ENCODE measurements at places on chromosomes 2 and 18. TPM values are rescaled to one million over a fixed set of nuclear protein-coding genes. Genes with fewer than 3 reads are reported as not detected.

Gene IGFBP2
- total RNA-seq = 19.9 TPM

Gene GPR39
- not detected for total RNA-seq

Gene C2orf42
- total RNA-seq = 14.6 TPM

Gene TUBA4A
- 50.7 TPM for total RNA-seq

Gene HSBP1L1
- total RNA-seq = 3.4 TPM

Gene IFIH1
- 5.6 TPM for total RNA-seq

Gene SERPINB4
- total RNA-seq = not detected

Gene MARCHF4
- total RNA-seq = 9.6 TPM

Gene HIBCH
- 24.5 TPM for total RNA-seq

Measured in thoracic aorta endothelial cell (primary cell).